ENCODE measurements at places on chromosomes 1 and 21. TPM values are rescaled to one million over a fixed set of nuclear protein-coding genes. Genes with fewer than 3 reads are reported as not detected.

Gene UBR4
- total RNA-seq: 104 TPM

DNA sequence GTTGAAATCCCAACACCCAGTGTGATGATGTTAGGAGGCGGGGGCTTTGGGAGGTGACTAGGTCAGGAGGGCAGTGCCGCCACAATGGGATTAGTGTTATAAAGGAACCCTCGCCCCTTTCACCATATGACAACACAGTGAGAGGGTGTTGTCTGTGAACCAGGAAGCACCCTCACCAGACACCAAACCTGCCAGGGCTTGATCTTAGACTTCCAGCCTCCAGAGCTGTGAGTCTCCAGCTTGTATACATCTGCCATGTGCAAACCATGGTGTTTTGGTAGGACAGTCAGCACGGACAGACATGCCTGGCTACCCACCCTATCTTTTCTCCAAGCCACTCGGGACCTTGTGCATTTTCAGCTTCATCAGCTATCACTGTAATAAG is 4.0 kb downstream of the TRIM11 start:
- peaks cover 43% of the 10 kb centered on the region for H3K36me3 ChIP-seq
- no peak overlapping the region for H3K4me3 ChIP-seq
- no peak for DNase-seq
- peaks cover 48% of the 10 kb centered on the region for H3K4me1 ChIP-seq

DNA sequence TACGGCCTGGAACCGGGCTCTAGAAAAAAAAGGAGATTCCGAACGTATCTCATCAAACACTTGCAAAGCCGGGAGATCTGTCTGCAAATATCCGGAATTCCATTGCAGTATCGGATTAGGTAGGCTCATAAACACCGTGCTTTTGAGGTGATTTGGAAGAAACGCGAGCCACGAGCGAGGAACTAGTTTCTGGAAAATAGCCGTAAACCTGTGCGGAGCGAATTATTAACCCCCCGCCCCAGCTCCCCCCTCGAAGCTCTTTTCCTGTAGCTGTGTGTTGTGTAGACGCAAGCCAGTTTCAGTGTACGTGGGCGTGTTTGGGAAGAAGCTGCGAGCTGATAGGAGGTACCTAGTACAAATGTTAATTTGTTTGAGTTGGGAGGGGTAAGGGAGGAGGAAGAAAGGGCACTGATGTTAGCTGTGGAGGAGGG is 1.1 kb downstream of the RALGPS2 start:
- no peaks in the 10 kb centered on the region for H3K36me3 ChIP-seq
- H3K4me1 ChIP-seq: peaks cover 18% of the 10 kb centered on the region
- peak overlapping the region; percentile 78 for H3K4me3 ChIP-seq
- no peak overlapping the region for H3K27ac ChIP-seq
- peaks cover 14% of the 10 kb centered on the region for H3K27me3 ChIP-seq
- peak; percentile 67 for DNase-seq

Gene LIN28A
- not detected for total RNA-seq

DNA sequence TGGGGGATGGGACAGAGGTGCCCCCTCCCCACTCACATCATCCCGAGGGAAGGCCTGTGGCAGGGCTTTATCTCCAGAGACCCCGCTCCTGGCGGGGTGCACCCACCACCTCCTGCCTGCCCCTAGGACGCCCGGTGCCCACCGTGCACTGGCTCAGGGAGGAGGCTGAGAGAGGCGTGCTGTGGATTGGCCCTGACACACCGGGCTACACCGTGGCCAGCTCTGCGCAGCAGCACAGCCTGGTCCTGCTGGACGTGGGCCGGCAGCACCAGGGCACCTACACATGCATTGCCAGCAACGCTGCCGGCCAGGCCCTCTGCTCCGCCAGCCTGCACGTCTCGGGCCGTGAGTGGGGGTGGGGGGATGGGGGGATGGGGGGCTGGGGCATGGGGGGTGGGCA is 71.7 kb downstream of the TRIM11 start:
- no peak overlapping the region for H3K4me3 ChIP-seq
- H3K36me3 ChIP-seq: no peaks in the 10 kb centered on the region
- DNase-seq: no peak

- H3K27me3 ChIP-seq: peaks cover 3% of the 10 kb centered on the region
- no peak overlapping the region for H3K4me3 ChIP-seq
- no peaks in the 10 kb centered on the region for H3K36me3 ChIP-seq
Measured at GRCh38 chr1:153984123-153984894, 1.8 kb downstream of the RAB13 start.

- H3K36me3 ChIP-seq: peaks cover 2% of the 10 kb centered on the region
- no peak overlapping the region for H3K4me3 ChIP-seq
- H3K27me3 ChIP-seq: no peaks in the 10 kb centered on the region
- DNase-seq: peak; percentile 16
- peaks cover 28% of the 10 kb centered on the region for H3K4me1 ChIP-seq
- H3K27ac ChIP-seq: no peak overlapping the region
Measured at GRCh38 chr1:41851589-41851988, 67.1 kb downstream of the HIVEP3 start.

Gene KLF18
- total RNA-seq: not detected

Gene RNU1-1
- total RNA-seq: 1,409 TPM

DNA sequence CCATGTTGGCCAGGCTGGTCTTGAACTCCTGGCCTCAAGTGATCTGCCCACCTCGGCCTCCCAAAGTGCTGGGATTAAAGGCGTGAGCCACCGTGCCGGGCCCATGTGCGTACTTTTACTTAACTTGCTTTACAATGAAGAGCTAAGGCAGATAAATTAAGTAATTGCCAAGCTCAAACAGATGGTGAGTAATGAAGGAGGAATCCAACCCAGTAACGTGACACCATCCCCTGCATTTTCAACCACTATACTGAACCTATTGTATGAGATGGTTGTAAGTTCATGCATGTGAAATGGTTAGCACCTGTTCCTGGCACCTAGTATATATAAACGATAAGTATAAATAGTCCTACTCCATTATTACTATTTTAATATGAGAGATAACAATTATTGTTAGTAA is 588.0 kb upstream of the BEND5 start:
- H3K36me3 ChIP-seq: no peaks in the 10 kb centered on the region
- H3K4me3 ChIP-seq: no peak overlapping the region
- no peak for DNase-seq
- H3K27me3 ChIP-seq: no peaks in the 10 kb centered on the region
- no peaks in the 10 kb centered on the region for H3K4me1 ChIP-seq

DNA sequence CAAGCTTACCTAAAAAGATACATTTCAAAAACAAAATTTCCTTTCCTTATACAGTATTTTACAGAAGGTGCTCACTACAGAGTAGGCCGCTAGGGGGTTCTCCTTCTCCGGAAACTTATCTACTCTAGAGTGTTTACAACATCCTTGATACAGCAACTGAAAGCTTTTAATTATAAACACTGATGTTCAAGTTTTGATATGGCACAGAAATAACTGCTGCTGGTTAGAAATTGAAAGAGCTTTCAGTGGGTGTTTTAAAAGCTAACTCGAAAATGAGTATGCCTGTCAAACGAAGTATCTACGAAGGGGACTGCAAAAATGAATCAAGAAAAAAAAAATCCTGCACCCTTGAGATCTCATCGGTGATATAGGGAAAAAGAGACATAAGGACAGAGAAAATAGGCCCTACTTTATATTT is 1.0 kb downstream of the YOD1 start:
- peaks cover 59% of the 10 kb centered on the region for H3K4me1 ChIP-seq
- H3K4me3 ChIP-seq: peak overlapping the region; percentile 91
- peaks cover 27% of the 10 kb centered on the region for H3K36me3 ChIP-seq
- H3K27me3 ChIP-seq: no peaks in the 10 kb centered on the region

Gene FLG2
- not detected for total RNA-seq

Gene OR10X1
- not detected for total RNA-seq

DNA sequence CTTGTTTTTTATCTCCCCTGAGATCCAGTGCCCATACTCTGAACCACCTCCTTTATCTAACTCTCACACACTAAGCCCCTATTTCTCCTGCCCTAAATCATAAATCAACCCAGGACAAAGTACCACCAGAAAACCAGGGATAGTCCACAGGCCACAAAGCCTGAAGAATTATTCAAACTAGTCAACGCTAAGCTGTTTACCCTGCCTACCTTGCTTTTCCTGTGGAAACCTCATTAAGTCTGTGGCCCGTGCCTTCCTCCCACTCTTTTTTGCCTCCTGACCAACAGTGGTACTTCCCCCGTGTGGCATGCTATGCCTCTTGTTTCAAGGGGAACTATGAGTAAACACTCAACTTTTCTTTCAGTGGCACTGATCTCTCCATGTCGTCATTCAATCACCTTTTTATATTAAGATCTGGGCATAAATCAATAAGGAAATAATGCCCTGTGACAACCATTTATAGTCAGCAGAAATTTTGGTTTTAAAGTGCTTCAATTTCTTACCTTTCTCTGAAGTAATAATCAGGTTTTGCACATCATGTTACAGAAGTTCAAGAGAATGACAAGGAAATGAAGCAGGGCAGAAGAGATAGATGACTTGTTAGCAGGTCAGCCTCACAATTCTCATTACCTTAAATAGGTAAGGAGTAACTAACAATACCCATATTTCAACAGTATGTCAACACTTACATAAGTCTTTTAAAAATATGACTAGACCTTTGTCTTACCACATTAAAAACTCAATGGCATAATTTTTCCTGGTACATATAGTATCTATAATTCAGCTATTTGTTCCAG is 32.1 kb downstream of the EYA3 start:
- DNase-seq: peak; percentile 87
- H3K27ac ChIP-seq: peak overlapping the region; percentile 64
- H3K36me3 ChIP-seq: peaks cover 15% of the 10 kb centered on the region
- H3K4me3 ChIP-seq: peak overlapping the region; percentile 21

DNA sequence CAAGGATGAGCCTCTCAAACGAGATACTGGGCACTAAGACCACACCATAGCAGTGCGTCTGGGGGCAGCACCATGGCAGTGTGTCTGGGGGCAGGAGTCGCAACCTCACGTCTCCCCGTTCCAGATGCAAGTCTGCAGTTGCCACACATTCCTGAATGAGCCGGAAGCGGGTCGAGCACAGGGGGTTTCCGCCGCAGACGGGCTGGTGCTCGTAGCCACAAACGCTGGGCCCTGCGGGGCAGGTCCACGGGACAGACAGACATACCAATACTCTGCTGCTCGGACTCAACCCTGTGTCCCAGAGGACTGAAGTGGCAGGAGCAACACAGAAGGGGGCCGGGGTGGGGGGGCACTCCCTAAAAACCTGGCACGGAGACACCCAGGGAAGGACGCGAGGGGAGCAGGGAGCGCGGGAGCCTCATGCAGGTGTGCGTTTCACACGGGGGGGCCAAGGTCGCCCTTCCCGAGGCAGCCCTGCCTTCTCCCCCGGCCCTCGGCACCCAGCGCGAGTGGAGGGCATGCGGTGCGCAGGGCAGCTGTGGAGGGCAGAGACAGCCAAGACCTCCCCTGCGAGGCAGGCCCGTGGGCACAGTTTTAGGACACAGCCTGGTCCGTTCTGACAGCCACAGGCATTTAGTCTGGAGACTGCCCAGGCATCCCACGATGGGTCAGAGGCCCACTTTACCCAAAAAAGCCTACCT is 24.5 kb downstream of the PTTG1IP start:
- H3K4me1 ChIP-seq: peaks cover 33% of the 10 kb centered on the region
- H3K36me3 ChIP-seq: peaks cover 12% of the 10 kb centered on the region
- H3K4me3 ChIP-seq: no peak overlapping the region
- no peak for DNase-seq
- no peak overlapping the region for H3K27ac ChIP-seq

Gene SLFNL1
- not detected for total RNA-seq

Gene FOXD3
- not detected for total RNA-seq

DNA sequence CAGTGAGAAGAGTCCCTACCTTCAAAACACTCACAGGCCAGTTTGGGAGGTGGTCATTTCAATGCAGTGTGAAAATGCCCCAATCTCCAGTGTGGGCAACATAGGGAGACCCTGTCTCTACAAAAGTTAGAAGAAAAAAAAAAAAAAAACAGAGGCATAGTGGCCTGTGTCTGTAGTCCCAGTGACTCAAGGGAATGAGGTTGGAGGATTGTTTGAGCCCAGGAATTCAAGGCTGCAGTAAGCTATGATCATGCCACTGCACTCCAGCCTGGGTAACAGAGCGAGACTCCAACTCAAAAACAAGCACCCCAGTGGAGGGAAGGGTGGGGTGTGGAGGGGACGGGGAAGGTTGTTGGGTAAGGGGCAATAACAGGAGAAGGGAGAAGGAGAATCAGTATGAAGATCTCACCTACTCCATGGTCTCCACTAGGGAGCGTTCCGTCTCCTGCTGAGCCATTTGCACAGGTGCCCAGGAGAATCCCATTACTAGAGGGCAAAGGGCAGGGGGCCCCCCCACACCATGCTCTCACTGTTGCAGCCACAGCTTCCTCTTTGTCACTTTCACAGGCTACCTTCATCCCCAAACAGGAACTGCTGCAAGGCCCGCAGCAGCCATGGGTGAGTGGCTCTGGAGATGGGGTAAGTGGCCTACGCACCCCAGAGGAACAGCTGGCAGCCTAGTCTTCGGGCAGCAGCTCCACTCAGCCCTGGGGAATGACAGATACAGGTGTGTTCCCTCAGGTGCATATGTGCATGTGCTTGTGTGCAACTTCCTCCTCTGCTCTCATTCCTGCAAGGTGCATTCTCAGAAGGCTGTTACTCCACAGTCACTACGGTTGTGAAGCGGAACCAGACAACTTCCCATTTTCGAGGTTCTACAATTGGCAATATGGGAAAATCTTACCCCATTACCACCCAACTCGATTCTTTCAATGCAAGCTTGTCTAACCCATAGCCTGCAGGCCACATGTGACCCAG is 87.9 kb upstream of the LYST start:
- H3K27ac ChIP-seq: no peak overlapping the region
- no peaks in the 10 kb centered on the region for H3K36me3 ChIP-seq
- H3K4me1 ChIP-seq: peaks cover 33% of the 10 kb centered on the region

DNA sequence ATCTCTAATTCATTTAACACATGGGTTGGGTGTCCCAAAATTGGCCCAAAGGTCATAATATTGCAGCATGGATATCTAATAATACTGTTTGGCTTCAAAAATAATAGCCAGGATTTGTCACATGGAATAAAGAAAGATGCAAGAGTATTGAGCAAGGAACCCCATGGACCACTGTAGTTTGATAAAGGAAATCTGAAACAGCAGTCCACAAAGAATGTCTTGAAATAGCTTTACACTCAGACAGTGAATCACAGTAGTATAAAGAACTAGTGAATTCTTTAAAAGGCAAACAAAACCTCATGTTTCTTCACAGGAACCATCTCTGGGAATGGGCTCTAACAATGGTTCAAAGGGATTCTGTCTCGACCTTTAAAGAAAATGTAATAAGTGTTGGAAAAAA is 576.1 kb upstream of the ZRANB2 start:
- no peak overlapping the region for H3K4me3 ChIP-seq
- H3K27ac ChIP-seq: no peak overlapping the region
- no peaks in the 10 kb centered on the region for H3K27me3 ChIP-seq
- DNase-seq: no peak
- no peaks in the 10 kb centered on the region for H3K36me3 ChIP-seq

Gene PLA2G2A
- total RNA-seq: not detected

Gene TEDDM1
- total RNA-seq: not detected

- no peak for DNase-seq
- peaks cover 33% of the 10 kb centered on the region for H3K4me1 ChIP-seq
- H3K27me3 ChIP-seq: no peaks in the 10 kb centered on the region
- H3K4me3 ChIP-seq: no peak overlapping the region
Measured at GRCh38 chr1:6864166-6864565, 78.9 kb downstream of the CAMTA1 start.

Gene C8B
- total RNA-seq: not detected
